ENCODE measurements at places on chromosomes 3 and 15. TPM values are rescaled to one million over a fixed set of nuclear protein-coding genes. Genes with fewer than 3 reads are reported as not detected.

- DNase-seq, result no peak
Measured at GRCh38 chr3:14431452-14431916, 29.1 kb downstream of the SLC6A6 start.

COMMD4 gene
- 36.8 TPM for total RNA-seq

DNA sequence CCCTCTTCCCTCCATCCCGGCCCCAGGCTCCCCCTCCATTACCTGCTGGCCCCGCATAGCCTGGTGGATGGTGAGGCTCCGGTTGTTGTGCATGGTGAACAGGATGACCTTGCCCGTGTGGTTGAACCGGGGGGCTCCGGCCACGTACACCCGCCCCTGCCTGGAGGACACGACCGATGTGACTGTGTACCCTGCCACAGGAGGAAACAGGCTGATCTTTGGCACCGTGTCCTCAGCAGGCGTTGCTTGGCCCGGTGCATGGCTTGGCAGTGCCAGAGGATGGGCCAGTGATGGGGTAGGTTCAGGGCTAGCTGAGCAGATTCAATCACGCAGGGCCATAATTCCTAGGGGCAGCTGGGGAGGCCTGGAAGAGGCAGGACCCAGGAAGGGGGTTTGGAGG lies 58.1 kb downstream of the FEM1B start:
- DNase-seq, result no peak

AMOTL2 gene
- 158 TPM for total RNA-seq

DNA sequence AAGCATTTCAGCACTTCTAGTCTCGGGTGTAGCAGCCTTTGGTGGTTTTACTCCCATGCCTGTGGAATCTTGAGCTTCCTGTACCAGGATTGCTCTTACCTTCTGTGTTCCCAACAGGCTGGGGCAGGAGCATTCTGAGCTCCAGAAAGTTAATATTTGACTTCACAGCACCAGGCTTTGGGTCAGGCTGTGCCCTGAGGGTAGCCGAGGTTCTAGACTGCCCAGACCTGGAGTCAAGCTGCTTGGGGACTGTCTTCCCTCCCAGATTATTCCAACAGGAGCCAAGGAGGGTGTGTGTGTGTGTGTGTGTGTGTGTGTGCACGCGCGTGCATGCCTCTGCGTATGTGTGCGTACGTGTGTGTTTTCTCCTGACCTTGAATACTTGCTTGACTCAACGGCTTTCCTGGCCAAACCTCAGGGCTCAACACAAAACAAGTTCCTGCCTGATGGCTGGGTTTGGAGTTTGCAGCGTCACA lies 94.8 kb downstream of the FLNB start:
- DNase-seq, result no peak

DNA sequence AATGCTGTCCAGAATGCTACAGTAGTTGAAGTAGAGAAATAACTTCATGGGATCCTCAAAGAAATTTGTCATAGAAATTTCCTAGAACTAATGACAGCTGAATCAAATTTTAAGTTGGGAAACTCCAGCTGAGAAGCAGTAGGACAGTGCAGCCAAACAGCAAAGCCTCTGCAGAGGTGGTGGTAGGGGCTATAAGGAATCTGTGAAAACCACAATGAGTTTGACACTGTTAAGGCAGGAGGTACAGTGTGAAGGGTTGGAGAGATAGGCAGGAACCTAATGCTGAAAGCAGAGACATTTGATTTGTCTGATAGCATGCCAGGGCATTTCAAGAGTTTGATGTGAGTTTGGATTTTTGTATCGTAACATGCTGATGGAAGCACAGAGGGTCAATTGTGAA lies 22.0 kb downstream of the ASTE1 start:
- DNase-seq, result no peak

LRRC15 gene
- total RNA-seq, result 0.18 TPM

DNA sequence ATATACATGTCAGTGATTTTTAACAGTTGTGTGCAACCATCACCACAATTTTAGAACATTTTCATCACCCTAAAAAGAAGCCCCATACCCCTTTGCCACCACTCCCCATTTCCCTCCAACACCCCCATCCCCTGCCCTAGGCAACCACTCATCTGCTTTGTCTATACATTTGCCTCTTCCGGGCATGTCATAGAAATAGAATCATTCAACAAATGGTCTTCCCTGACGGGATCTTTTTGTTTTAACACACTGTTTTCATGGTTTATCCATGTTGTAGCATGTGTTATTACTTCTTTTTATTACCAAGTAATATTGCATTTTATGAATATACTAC lies 4.0 kb downstream of the VILL start:
- no peak for DNase-seq

GRCh38 chr3:129435367-129435766 lies 4.4 kb downstream of the MBD4 start:
- no peak for DNase-seq

GRCh38 chr3:69867941-69868505 lies 128.8 kb downstream of the MITF start:
- DNase-seq, result no peak

DNA sequence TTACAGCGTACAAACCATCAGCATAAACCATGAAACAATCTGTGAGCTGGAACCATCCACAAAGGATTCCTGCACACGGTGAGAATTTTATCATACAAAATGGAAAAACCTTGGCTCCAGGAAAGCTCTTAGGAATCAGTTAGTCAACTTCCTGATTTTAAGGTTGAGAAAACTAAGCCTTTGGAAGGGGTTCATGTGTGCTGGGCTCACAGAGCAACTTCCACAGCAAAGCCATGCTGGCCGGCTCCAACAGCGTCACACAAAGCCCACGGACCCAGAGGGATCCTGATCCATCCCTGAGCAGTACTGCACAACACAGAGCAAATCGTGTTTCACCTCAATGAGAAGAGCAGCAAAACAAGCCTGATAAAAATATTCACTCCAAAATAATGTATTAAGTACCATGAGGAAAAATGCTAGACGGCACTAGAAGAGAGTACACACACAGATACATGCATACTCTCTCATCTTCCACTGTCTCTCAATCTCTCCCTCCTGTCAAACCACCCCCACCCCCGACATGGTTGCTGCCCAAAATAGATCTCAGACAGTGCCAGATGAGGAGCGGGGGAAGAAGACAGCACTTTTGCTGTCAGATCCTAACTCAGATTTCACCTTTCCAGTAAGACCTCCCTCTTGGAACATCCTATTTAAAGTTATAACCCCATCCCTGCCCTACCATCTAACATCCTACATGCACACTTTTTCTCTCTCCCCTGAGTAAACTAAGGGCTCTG lies 58.6 kb downstream of the MB21D2 start:
- no peak for DNase-seq

DNA sequence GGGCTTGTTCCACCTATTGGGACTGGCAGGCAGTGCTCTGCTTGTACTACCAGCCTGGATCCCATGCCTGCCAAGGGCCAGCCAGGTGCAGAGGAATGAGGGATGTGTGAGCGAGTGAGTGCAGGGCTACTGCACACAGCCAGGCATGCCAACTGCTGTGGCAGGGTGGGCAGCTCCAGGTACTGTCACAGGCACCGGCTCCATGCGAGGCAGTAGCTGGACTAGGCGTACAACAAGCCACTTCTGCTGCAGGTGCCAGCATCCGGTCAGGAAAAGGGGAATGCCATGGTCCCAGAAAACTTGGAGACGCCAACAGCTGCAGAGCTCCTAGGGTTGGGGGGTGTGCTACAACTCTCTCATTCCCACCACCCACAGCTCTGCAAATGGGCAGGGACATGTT lies 1356.7 kb downstream of the SI start:
- no peak for DNase-seq

DNA sequence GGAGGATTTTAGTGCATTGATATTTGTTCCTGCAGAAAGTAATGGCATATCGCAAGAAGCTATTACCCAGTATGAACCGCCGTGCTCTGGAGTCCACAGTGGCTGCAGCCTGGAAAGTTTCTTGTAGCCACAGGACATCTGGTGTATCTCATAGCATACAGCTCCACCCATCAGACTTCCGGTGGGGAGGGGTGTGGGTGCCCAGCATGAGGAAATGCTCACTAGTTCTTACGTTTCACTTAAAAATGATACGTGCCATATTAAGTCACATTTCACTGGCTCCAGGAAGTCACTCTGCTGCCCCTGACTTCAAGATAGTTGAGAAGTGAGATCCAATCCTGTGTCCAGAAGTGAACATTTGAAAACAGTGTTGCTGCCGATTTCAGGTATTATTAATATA lies 990.4 kb downstream of the GBE1 start:
- DNase-seq, result no peak

GRCh38 chr15:70164910-70165715 lies 67.4 kb upstream of the TLE3 start:
- no peak for DNase-seq

DNA sequence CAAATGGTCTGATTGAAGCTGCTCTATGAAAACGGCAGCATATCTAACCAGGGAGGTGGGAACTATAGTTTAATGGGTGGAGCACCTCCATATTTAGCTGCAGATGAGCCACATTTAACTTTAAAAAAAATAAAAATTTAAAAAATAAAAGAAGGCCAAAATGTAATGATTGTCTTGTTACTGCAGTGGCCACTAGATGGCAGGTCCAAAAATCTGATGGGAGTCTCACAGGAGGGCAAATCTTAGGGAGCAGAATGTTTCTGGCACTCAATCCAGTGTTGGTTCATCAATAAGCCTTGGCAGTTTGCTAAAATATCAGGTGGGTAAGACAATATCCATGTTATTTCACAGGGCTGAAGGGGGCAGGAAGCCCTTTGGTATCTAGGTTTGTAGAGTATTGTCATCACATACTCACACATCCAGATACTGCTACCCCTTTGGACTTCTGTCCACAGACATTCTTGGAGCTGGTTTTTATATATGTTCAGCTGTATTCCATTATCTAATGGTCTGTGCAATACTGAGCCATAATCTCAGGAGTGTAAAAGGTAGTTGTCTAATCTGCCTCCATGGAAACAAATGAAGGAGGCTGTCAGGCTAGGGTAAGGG lies 233.3 kb downstream of the TIGIT start:
- no peak for DNase-seq

- no peak for DNase-seq
Measured at GRCh38 chr3:196063049-196063448, 18.8 kb downstream of the TFRC start.

DNA sequence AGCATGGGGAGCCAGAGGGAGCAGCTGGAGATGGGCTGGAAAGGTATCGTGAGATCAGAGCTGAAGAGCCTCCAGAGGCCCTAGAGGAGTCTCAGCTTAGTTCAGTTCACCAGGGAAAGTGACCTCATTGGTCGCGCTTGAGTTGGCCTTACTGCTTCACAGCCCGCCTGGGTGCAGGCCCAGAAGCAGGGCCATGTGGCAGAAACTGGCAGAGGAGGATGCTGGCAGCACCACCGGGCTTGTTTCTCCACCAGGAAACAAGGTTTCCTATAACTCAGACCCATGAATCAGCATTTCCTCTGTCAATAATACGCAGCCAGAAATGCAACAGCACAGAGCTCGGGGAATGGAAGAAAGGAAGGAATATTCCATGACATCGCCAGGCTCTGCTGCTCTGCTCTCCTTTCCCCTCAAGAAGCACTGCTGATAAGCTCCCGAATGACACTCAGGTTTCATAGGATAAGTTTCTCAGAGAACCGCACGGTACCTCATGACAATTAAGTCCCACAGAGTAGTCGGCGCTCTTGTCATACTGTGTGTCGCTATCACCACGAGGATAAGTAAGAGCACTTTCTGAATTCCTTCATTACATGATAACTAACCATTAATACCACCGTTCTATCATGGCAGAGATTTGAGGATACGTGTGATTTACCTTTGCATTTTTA lies 147.1 kb upstream of the LPP start:
- DNase-seq, result no peak

DNAH12 gene
- 0.80 TPM for total RNA-seq

- no peak for DNase-seq
Measured at GRCh38 chr3:88369337-88369736, 219.6 kb downstream of the C3orf38 start.

BNC1 gene
- 0.58 TPM for total RNA-seq

- DNase-seq, result peak; percentile 4
Measured at GRCh38 chr15:68656438-68656739, 77.6 kb downstream of the CORO2B start.

- no peak for DNase-seq
Measured at GRCh38 chr15:69590201-69590710, 137.6 kb downstream of the RPLP1 start.

CDC25A gene
- 0.58 TPM for total RNA-seq

DNA sequence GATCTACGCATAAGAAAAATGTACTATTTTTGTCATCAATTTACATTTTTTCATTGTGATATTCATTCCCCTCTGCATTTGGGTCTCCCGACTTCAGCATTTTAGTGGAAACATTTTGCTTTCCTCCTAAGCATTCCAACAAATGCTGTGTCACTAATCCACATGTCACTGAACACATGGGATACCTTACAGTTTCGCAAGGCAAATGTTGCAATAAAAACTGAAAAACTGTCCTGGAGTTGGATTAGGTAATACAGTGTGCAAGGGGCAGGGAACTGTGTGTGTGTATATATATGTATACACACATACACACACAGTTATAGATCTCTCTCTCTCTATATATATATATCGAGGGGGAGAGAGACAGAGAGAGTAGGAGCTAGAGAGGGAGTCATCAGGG lies 632.2 kb downstream of the MAGI1 start:
- no peak for DNase-seq

GRCh38 chr3:30611613-30612436 lies 5.4 kb downstream of the TGFBR2 start:
- DNase-seq, result no peak

- no peak for DNase-seq
Measured at GRCh38 chr3:152204218-152204617, 64.5 kb upstream of the MBNL1 start.

DNA sequence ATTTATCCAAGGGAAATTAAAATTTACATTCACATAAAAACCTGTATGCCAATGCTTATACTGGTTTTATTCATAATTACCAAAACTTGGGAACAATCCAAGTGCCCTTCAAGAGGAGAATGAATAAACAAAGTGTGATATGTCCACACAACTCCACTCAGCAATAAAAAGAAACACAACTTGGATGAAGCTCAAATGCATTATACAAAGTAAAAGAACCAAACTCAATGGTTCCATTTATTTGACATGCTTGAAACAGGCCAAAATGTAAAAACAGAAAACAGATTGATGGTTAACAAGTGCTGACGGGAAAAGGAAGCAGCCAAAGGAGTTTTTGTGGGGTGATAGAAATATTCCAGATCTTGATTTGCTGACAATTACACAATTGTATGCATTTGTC lies 23.5 kb downstream of the OCA2 start:
- no peak for DNase-seq

DNA sequence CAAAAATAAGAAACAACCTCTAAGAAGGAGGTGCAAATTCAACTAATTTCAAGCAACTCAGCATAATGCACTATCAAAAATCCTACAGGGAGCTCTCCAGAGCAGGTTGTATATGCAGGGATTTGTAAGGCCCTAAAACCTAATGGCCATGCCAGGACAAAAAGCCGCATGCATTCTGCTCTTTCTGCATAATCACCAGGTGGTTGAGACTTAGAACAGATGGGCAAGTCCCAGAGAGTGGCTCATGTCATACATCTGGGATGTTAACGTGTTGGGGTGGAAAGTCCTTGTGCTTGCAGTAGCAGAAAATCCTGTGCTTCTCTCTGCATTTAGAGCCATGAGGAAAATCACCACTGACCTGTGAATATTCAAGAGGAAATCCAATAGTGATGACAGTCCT lies 1002.9 kb downstream of the AGBL1 start:
- DNase-seq, result no peak

Measured in sciatic nerve (tissue), 2 donors.